ENCODE measurements at places on chromosomes 2 and 18. TPM values are rescaled to one million over a fixed set of nuclear protein-coding genes. Genes with fewer than 3 reads are reported as not detected.
A peak's percentile ranks its signal among the peaks of the same experiment; 100 is the strongest.

Gene NR4A2
- polyA plus RNA-seq = 0.31 TPM

Gene IMPACT
- polyA plus RNA-seq = 4.1 TPM

Gene LINC00305
- polyA plus RNA-seq = not detected

DNA sequence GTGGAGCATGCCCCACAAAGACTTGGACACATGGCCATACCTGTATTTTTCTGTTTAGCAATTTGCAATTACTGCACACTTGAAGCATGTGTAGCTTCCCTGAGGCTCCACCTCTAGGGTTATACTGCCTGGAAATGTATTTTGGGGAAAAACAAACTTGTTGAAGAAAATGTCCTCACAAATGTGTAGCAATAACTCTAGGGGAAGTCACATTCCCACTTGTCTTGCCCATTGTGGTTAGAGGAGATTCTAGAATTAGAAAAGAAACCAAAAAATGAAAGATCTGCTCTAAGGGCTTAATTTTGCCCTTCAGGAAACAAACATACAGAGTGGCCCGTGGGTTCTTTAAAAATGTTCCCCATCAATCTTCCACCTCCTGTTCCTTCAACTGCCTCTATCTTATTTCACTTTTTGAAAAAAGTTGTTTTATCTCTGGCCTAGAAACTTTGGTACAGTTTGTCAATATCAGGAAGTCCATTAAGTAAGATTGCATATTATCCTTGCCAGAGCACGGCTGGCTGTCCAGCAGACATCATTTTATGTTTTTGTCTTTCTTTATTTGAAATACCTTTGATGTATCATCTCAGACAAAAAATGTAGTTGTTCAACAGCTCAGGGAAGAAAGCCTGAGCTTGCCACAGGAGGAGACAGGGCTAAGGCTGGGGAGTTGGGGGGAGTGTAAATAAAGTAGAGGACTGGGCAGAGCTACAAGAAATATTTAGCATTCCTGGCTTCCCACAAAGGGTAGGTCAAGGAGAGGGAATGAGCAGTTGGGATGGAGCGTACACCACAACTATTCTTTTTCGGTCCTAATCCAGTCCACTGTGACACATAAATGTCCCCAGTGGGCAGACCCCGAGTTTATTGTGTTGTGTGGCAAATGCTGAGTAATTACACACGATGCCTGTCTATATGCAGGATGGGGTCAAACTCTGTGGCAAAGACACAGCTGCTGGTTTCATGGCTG is 96.8 kb upstream of the CDC42EP3 start:
- H3K4me1 ChIP-seq = peaks cover 13% of the 10 kb centered on the region
- no peaks in the 10 kb centered on the region for H3K36me3 ChIP-seq
- H3K4me3 ChIP-seq = no peak overlapping the region
- DNase-seq = peak; percentile 17
- H3K27me3 ChIP-seq = no peaks in the 10 kb centered on the region

DNA sequence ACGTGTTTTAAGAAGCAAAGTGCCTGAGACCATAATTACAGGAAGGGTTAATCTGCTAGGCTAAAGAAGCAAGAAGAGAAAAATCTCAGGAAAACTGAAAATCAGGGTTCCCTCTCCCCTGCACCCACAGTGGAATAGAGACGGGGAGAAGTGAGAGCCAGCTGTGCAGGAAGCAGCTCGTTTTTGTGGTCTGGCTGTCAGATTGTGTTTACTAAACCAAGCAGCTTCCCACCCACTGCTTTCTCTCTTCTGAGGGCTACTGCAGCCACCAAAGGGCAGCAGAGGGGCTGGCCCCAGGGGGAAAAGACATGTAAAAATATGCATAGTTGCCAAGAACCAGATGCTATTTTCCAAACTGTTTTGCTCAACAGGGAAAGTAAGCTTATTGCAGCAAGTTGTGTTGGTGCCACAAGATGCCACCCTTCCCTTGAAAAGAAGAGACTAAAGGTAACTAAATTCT is 72.6 kb upstream of the THUMPD2 start:
- H3K27me3 ChIP-seq = no peaks in the 10 kb centered on the region
- no peak for DNase-seq
- peaks cover 7% of the 10 kb centered on the region for H3K4me1 ChIP-seq
- no peak overlapping the region for H3K27ac ChIP-seq

DNA sequence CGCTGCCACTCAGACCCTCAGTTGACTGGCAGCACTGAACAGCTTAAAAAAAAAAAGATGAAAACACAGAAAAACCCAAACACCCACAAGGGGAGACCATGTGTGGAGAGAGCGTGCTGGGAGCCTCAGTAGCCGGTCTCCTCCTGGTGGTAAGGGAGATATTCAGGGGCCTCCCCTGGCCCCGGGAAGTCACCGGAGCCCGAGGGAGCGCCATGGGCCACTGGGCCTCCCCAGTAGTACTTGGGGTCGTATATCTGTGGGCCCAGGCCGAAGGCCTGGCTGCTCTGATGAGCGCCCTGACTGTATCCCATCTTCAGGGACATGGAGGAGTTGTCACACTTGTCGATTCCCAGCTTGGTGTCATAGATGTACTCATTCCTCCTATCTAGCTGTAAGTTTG is 145.7 kb upstream of the TEKT4 start:
- no peaks in the 10 kb centered on the region for H3K36me3 ChIP-seq
- no peak overlapping the region for H3K4me3 ChIP-seq

- DNase-seq = no peak
- H3K27ac ChIP-seq = no peak overlapping the region
- H3K4me1 ChIP-seq = no peaks in the 10 kb centered on the region
- no peak overlapping the region for H3K4me3 ChIP-seq
- peaks cover 4% of the 10 kb centered on the region for H3K36me3 ChIP-seq
- H3K27me3 ChIP-seq = no peaks in the 10 kb centered on the region
Measured at GRCh38 chr2:3430172-3430571, 50.7 kb downstream of the TRAPPC12 start.

DNA sequence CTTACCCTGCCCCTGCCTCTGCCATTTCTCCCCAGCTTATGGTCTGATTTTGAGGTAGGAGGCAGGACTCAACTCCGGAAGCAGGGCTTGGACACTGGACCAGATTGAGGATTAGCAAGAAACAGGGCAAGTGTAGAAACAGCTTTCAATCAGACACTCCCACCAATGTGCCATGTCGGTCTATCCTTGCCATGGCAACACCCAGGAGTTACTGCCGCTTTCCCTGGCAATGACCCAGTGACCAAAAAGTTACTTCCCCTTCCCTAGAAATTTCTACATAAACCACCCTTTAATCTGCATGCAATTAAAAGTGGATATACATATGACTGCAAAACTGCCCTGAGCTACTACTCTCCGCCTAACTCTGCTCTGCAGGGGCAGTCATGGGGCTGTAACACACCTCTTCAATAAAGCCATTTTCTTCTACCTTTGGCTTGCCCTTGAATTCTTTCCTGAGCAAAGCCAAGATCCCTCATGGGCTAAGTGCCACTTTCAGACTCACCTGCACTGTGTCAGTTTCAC is 156.7 kb downstream of the LPIN1 start:
- no peaks in the 10 kb centered on the region for H3K4me1 ChIP-seq
- no peak overlapping the region for H3K27ac ChIP-seq
- H3K27me3 ChIP-seq = no peaks in the 10 kb centered on the region
- no peak overlapping the region for H3K4me3 ChIP-seq
- DNase-seq = no peak
- H3K36me3 ChIP-seq = no peaks in the 10 kb centered on the region

DNA sequence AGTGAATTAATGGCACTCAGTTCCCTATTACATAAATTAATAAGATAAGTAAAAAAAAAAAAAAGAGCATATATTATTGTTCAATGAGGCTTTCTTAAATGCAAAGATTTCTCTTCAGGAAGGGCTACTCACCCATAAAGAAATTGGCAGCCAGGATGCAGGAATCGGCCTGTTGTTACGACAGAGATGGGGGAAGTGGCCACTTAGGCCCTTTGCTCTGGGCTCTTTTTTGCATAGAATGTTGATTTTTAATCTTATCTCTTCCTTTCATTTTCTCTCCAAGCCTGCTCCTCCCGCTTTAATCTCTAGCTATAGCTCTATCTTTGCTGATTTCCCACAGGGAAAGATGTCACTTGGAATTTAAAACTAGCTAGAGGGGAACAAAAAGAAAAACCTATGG is 391.8 kb upstream of the CRIM1 start:
- H3K4me1 ChIP-seq = no peaks in the 10 kb centered on the region
- no peak overlapping the region for H3K4me3 ChIP-seq
- no peak for DNase-seq
- no peak overlapping the region for H3K27ac ChIP-seq

Measured in psoas muscle (tissue), 8 donors.